ENCODE measurements at places on chromosomes 4 and X. TPM values are rescaled to one million over a fixed set of nuclear protein-coding genes. Genes with fewer than 3 reads are reported as not detected.

DNA sequence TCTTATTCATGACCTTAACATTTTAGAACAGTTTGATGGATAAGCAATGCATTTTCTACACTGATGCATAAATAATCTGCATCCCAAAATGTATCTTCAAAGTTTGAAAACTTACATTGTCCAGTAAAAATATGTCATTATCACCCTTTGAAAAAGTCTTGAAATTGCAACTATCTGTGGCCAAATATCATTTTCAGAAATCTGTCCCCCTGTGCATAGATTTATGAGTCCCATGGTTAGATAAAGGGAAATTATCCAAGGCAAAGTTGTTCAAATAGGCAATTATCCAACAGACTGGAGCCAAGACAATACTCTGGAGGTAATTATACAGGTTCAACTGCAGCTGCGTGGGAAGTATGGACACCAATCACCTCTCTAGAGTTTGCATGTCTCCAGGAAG is 182.5 kb upstream of the INTU start:
- DNase-seq = no peak

DNA sequence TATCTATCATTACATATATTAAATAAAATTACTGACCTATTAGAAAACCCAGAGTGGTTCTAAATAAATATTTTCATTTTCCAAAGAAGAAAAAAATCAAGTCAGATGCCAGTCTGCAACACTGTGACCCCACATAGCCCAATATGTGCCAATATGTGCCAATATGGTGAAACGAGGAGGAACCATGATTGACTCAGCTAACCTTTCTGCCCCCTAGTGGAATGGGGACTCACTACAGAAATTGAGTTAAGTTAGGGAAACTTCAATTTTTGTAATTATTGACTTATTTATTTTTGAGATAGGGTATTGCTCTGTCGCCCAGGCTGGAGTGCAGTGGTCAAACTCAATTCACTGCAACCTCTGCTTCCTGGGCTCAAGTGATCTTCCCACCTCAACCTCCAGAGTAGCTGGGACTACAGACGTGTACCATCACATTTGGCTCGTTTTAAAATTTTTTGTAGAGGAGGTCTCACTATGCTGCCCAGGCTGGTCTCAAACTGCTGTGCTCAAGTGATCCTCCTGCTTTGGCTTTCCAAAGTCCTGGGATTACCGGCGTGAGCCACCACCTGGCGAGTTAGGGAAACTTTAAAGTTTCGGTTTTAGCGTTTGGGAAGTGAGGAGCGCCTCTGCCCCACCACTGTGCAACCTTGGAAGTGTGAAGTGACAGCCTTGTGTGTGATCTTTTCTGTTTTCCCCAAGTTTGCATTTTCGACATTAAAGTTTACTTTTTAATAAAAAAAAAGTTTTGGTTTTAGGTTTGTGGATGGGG is 116.8 kb upstream of the SHISA3 start:
- DNase-seq = no peak

DNA sequence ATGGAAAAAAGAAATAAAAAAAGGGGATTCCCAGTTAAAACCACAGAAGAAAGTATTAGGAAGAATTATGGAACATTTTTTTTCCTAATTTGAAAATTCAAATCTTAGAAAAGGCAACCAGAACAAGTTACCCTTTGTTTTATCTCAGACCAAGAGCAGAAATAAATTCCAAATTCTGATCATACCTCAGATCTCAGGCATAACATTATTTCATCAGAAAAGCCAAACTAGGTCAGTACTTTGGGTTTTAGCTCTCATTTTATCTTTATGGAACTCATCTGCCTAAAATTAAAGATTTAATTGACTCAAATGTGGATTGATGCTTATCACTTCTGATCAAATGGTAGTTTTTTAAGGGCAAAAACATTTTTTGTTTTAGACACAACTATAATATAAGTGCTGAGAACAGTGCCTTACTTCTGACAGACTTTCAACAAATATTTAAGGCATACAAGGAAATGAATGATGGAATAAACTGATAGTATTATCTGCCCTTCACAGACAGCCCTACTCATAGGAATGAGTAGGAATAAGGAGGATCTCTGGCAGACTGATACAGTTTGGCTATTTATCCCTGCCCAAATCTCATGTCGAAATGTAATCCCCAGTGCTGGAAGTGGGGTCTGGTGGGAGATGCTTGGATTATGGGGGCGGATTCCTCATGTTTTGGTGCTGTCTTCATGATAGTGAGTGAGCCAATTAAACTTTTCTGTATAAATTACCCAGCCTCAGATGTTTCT is 245.3 kb upstream of the PITX2 start:
- DNase-seq = no peak

GRCh38 chrX:11364835-11365234 is 71.6 kb downstream of the AMELX start:
- no peak for DNase-seq

GRCh38 chrX:110395877-110396276 is 37.2 kb downstream of the RTL9 start:
- DNase-seq = no peak

DNA sequence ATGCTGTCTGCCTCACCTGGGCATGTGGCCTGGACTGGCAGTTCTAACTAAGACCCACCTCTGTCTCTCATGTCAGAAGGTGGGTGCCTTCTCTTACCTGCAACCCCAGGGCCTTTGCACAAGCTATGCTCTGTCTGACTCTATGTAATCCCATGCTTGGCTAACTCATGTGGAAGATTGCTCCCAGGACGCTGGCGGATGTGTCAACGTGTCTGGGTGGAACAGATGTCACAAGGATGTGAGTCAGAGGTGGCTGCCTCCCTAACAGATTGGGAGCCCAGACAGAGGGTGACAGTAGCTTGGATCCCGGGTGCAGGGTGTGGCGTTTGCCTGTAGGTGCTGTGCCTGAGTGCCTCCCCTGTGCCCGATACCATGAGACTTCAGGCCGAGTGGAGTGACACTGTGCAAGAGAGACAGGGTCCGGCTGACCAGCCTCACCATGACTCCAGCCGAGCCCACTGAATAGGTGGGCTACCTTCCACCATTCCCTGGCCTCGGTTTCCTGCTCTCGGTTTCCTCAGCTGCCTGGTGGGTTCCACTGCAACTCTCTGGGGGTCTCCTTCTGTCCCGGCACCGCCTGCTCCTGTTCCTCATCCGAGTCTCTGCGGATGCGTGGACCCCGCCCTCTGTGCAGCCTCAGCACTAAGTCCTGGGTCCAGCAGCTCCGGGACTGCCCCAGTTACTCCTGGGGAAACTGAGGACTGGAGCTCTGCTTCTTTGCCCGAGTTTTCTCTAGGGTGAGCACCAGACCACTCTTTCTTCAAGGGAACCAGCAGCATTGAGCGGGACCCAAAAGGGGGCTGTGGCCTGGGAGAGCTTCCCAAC is 11.0 kb downstream of the SH3BP2 start:
- peak; percentile 66 for DNase-seq

GRCh38 chr4:178937130-178937529 is 1494.9 kb upstream of the AGA start:
- no peak for DNase-seq

DNA sequence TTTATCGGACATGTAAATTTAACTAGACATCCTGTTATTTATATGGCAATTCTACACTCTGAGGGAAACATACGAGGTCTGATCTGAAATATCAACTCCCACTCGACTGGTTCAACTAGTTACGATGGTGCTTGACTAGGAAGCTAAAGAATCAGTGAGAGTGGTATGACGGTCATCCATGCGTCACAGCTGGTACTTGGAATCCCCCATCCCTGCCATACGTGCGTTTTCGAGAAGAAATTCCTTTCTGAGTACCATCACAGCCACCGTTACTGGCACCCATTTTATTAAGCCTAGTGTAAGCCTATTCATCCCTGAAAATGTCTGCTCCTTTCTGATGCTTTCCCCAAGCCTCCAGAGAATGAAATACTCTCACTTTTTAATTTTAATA is 695 bp upstream of the PIGA start:
- DNase-seq = peak; percentile 63

DNA sequence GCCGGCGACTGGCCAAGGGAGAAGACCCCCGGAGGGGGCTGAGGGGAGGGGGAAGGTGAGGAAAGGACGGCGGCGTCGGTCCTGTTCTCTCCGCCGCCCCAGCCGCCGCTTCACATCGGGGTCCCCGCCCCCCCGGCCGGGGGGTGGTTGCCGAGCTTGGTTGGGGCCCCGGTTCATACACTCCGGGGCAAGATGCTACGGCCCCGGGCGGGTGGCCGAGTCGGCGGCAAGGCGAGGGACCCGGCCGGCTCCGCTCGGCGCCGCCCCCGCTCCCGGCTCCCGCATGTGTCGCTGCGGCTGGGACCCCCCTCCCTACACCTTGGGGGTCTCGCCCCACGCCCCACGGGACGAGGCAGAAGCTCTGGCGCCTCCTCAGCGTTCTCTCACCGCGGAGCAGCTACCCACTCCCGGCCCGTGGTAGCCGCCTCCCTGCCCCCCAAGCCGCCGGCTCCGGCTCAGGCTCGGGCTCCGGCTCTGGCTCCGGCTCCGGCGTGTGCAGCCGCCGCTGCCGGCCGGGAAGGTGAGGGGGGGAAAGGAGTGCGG is 461 bp downstream of the FBXW7 start:
- DNase-seq = no peak

DNA sequence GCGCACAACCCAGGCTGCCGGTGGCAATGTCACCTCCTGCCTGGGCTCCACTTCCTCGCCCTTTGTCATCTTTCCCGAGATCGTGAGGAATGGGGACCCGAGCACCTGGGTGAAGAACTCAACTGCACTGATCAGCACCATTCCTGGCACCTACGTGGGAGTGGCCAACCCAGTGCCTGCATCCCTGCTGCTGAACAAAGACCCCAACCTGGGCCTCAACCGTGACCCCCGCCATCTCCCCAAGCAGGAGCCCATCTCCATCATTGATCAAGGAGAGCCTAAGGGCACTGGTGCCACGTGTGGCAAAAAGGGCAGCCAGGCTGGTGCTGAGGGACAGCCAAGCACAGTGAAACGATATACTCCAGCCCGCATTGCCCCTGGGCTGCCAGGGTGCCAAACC is 32.3 kb downstream of the BCORL1 start:
- DNase-seq = no peak

DNA sequence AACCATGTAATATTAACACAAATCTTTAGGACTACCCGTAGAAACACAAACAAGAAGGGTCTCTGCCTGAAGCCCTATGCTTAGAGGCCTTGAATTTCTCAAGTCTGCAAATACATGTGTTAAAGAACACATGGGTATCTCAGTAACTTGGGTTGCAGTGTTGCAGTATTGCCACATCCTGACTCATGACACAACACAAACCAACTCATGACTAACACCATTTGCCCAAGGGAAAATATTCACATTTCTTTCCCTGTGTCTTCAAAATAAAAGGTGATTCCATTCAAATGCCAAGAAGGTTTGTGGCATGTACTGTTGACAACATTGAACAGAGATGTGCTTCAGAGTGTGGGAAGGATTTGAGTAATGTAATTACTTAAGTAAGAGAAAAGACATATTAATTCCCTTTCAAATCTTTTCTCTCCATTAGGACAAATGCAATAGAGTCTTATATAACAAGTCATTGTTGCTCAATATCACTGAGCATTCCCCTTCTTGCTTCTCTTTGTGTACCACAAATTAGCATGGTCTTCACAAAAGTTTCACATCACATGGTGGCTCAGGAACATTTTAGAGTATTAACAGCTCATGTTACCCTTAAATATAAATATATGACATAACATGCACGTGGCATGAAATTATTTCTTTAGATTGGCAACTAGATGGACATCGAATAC is 487.1 kb downstream of the STPG2 start:
- DNase-seq = no peak

DNA sequence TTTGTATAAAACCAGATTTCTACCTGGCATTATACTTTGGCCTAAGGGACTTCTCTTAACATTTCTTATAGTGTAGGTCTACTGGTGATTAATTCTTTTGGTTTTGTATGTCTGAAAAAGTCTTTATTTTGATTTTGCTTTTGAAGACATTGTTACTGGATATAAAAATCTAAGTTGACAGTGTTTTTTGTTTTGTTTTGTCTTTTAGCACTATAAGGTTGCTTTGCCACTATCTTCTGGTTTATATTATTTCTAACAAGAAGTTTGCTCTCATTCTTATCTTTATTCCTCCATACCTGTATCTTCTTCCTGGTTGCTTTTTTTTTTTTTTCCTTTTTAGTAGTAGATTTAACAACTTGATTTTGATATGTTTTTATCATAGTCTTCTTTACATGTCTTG is 76.0 kb downstream of the ING2 start:
- no peak for DNase-seq

GRCh38 chr4:56215141-56215783 is 172.0 kb downstream of the AASDH start:
- DNase-seq = no peak

DNA sequence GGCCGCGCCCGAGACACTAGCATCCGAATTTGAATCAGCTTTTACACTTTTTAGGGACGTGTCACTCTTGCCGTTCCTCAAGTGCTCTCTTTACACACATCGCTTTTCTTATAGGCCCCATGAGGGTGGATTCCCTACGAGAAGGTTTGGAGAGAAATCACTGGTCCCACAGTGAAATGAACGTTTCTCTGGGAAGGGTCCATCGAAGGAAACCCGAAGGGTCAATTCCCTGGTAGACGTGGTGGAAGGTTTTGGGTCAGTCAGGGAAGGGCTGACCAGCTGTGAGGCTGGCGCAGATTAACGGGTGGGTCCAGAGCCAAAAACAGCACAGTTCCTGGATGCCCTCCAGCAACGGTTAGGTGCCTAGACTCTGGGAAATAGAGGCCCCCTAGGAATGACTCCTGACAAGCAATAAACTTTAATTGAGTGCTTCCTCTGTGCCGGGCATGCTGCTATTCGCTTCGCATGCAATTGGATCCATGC is 35.9 kb downstream of the ETDC start:
- peak; percentile 63 for DNase-seq

- no peak for DNase-seq
Measured at GRCh38 chr4:37682701-37683401, 3.3 kb downstream of the RELL1 start.

GRCh38 chrX:37347420-37347819 is 1.7 kb upstream of the PRRG1 start:
- DNase-seq = no peak

GRCh38 chrX:46788902-46789301 is 30.0 kb upstream of the SLC9A7 start:
- DNase-seq = no peak

- peak; percentile 72 for DNase-seq
Measured at GRCh38 chr4:127856813-127857447, 23.8 kb upstream of the PLK4 start.

GRCh38 chr4:144465546-144465945 is 180.4 kb upstream of the HHIP start:
- DNase-seq = no peak

GRCh38 chrX:55451626-55451989 is 319 bp upstream of the MAGEH1 start:
- no peak for DNase-seq

GRCh38 chr4:58776627-58777026 is 1666.4 kb upstream of the IGFBP7 start:
- no peak for DNase-seq

The SCFD2 gene
- polyA plus RNA-seq = 5.2 TPM

The CCSER1 gene
- polyA plus RNA-seq = 0.24 TPM

The SLC4A4 gene
- polyA plus RNA-seq = 0.37 TPM

The PPA2 gene
- polyA plus RNA-seq = 86.6 TPM

The GRPR gene
- 0.07 TPM for polyA plus RNA-seq

The PCDH18 gene
- polyA plus RNA-seq = 6.6 TPM

The GLOD5 gene
- polyA plus RNA-seq = not detected

The RGS12 gene
- 8.2 TPM for polyA plus RNA-seq

The CENPVL2 gene
- not detected for polyA plus RNA-seq

The TLR3 gene
- 1.9 TPM for polyA plus RNA-seq

The GYG2 gene
- 1.4 TPM for polyA plus RNA-seq

The PAPSS1 gene
- polyA plus RNA-seq = 16.7 TPM

Data from adrenal gland (tissue), 19 donors.